ENCODE measurements at places on chromosomes 11 and 22.

- peak; percentile 38 for DNase-seq
Measured at GRCh38 chr11:70568035-70568813, 169.9 kb downstream of the CTTN start.

- DNase-seq, result no peak
Measured at GRCh38 chr11:98736833-98737232, 283.9 kb upstream of the CNTN5 start.

GRCh38 chr22:40595497-40596234 lies 40.9 kb downstream of the MRTFA start:
- no peak for DNase-seq

DNA sequence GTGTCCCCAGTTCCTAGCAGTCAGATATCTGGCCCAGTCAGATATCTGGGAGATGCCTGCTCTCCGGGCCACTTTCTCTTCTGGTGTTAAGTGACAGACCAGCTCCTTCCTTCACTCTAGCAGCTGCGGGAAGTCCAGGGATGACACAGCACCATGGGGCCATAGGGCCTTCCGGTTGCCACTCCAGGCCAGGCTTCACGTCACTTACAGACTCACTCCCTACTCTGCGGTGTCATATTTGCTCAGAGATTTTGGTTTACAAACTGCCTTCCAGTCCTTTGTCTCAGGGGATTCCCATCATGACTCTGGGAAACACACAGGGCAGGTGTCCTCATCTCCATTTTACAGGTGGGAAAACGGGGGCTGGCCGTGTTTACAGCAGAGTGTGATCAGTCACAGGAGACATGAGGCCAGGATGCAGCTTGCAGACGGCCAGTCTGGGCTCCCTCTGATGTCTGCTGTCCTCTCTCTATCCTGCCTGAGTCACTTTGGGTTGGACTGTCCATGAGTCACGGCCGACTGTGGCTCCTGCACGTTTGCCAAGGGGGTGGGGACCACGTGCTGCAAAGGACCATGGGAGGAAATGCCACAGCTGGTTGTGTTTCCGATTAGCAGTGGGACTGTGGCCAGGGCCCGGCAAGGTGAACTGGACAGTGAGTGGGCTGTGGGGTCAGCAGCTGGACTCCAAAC lies 8.2 kb upstream of the TBC1D22A start:
- DNase-seq, result peak; percentile 99

GRCh38 chr11:2550606-2550970 lies 105.8 kb downstream of the KCNQ1 start:
- DNase-seq, result no peak

DNA sequence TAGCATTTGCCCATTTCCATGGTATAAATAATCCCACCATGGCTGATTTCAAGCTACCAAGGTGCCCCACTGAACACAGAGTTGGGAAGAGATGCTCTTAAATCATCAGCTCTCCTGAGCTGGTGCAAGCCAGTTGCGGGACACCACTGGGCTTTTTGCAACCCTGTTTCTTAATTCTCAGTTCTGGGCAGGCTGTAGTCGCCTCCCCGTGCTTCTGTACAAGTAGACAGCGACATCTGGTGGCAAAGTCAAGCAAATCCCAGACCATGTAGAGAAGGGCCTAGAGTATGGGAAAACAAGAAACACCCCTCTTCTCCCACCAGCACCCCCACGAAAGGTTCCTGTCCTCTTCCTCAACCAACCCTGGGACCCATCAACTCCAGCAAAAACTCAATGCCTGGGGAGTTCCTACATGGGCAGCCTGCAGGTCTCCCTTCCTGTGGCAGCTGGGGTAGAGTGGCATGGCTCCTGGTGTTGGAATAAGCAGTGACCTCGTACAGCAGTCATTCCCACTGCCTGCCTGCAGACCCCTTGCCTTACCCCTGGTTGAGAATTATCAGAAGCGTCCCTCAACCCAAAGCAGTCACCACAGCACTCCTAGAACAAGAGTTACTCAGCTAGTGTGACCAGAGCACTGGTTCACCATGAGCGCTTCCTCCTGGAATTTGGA lies 68.4 kb downstream of the IGLL5 start:
- DNase-seq, result peak; percentile 62

GRCh38 chr11:113603277-113604059 lies 102.6 kb downstream of the TMPRSS5 start:
- DNase-seq, result peak; percentile 41

- DNase-seq, result no peak
Measured at GRCh38 chr22:46747646-46748045, 9.6 kb upstream of the CERK start.

- DNase-seq, result no peak
Measured at GRCh38 chr11:101844608-101845007, 70.2 kb upstream of the CEP126 start.

- DNase-seq, result no peak
Measured at GRCh38 chr11:60155931-60156330, 27.0 kb downstream of the MS4A6A start.

DNA sequence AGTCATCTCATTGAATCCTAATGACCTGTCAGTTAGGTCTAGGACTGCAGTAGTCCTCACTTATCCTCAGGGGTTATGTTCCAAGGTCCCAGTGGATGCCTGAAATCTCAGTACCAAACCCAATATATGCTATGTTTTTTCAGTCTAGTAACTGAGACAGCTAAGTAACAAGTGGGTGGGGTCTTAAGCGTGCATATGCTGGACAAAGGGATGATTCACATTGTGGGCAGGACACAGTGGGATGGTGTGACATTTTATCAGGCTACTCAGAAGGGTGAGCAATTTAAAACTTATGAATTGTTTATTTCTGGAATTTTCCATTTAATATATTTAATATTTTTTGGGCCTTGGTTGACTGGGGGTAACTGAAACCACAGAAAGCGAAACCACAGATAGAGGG lies 29.0 kb downstream of the DDX10 start:
- peak; percentile 76 for DNase-seq
